HS-27A (cell line): ENCODE measurements at places on chromosomes 13 and 19.

DNA sequence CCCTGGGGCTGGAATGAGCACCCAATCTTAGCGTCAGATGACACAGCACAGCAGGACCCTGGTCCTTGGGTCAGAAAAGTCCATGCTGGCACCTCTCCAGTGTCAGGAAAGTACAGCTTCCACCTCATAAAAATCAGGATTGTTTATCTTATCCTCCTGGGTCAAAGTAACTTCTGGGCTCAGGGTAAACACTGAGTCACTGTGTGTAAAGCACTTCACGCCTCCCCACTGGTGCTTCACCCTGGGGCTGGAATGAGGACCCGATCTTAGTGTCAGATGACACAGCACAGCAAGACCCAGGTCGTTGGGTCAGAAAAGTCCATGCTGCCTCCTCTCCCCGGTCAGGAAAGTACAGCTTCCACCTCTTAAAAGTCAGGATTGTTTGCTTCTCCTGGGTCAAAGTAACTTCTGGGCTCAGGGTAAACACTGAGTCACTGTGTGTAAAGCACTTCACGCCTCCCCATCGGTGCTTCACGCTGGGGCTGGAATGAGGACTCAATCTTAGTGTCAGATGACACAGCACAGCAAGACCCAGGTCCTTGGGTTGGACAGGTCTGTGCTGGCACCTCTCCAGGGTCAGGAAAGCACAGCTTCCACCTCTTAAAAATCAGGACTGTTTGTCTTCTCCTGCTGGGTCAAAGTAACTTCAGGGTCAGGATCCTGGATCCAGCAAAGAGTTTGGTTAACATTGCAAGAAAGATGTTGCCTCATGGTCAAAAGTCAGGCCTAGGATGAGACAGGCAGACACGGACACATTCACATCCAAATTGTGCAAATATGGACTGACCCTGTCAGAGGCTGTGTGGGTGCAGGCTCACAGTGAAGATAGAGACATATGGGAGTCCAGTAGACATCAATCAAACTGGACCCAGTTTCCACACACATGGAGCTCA lies 39.2 kb upstream of the CYP2A7 start:
- DNase-seq = no peak

GRCh38 chr13:30551189-30551588 lies 66.5 kb upstream of the USPL1 start:
- DNase-seq = no peak

GRCh38 chr13:100280681-100281080 lies 191.8 kb downstream of the PCCA start:
- DNase-seq = no peak

- DNase-seq = no peak
These were observed 168.0 kb downstream of the TNFSF13B start for GRCh38 chr13:108437496-108437895.

DNA sequence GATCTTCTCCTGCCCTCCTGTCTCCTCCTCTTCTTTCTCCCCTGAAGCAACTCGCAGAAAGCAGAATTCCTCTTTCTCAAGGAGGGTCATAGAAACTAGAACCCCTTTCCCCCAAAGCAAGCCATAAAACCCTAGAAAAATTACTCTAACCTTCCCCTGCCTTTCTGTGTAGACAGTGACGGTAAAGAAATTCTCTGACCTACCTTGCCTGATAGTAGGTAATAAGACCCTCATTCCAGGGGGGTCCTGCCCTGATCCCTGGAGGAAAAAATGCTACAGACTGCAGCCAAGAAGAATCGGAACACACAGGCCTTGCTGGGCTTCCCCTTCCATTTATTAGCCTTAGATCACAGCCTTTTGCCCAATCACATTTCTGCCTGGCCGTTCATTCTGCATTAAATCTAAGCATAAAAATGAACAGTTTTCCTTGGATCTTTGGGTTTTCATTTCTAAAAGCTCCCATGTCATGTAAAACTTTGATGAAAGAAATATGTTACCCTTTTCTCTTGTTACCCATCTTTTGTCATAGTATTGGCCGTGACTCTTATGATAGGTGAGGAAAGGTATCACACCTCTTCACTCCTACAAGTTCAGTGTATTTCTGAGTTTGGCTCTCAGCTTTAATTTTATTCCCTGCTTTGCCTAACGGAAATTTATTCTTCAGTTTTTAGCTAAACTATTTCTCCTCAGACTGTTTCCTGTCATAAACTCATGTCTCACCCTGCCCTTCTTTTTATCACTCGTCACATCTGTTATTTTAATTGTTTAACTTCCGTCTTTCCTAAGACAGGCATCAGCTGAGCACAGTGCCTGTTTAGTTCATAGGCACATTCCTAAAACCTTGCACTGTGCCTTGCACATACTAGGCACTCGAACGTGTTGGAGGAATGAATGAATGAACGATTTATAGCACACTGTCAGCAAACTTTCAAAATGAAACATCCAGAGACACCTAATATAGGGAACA lies 20.4 kb upstream of the CPB2 start:
- no peak for DNase-seq

GRCh38 chr19:55544014-55544413 lies 1.3 kb downstream of the SBK3 start:
- DNase-seq = no peak

DNA sequence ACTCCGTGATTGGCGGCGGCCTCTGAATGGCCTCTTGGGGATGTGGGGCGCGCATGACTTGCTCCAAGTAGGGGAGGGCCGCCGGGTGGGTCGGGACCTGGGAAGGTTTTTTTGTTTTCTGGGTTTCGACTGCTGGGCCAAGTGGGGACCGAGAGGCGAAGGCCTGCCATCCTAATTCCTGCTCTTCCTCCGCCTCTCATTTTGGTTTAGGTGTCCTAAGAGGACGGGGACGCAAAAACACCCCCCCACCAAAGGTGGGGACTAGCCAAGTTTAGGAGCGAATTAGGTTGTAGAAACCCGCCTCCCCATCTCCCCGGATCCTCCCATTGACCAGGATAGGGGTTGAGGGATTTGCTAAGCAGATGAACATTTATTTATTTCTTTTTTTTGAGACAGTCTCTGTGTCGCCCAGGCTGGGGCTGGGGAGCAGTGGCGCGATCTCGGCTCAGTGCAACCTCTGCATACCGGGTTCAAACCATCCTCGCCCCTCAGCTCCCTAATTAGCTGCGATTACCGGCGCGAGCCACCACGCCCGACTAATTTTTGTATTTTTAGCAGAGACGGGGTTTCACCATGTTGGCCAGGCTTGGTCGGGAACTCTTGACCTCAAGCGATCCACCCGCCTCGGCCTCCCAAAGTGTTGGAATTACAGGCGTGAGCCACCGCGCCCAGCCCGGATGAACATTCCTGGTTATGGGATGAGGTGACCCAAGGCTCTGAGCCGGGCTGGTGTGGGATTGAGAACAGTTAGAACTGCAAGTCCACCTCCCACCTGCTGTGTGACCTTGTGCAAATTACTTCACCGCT lies 838 bp downstream of the PPP2R1A start:
- DNase-seq = no peak

DNA sequence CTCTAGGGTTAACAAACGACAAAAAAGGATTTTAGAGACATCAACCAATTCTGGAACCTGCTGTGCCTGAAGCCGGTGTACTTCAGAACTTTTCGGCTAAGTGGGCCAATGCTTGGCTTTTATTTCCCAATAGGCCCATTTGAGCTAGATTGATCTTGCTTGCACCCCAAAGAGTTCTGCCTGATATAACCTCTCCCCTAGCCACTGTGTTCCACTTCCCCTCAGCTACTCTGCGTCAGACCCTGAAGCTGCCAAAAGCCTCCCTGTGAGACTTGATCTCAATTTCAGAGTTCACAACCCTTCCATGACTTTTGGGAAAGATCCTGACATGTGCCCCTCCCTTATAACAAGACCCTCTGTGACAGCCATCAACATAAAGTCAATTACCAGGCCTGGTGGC lies 5.6 kb upstream of the SIGLEC14 start:
- no peak for DNase-seq

DNA sequence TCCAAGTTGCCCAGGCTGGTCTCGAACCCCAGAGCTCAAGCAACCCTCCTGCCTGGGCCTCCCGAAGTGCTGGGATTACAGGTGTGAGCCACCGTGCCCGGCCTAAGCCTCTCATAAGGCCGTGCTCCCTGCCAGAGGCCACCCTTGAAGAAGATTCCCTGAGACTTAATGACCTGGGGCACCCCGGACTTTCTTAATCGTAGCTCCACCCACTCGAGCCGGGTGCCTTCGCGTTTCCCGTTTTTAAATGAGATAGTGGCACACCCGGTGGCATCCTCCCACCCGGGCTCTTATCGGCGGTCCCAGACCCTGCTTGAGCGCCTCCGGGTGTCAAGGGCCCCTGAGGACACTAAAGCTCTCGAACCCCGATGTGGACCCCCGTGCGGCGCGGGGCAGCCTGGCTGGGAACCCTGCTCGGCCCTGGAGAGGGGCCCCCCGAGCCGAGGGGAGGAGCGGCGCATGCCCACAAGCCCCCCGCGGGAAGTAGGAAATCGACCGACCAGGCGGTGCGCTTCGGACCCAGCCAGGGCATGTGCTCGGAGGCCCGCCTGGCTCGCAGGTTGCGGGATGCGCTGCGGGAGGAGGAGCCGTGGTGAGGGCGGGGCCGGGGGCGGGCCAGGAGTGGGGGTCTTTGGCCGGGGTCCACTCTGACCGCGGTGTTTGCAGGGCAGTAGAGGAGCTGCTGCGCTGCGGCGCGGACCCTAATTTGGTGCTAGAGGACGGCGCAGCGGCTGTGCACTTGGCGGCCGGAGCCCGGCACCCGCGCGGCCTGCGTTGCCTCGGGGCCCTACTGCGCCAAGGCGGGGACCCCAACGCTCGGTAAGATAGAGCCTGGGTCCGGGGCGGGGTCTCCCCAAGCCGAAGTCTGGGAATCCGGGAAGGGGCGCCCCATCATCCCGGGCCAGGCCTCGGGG lies at the start of gene ANKLE1:
Gene ANKLE1, plus strand, starts transcription at position 511 of the 914 bp plus-strand sequence. Its CDS starts 20 bp downstream, at position 531.
- no peak for DNase-seq

DNA sequence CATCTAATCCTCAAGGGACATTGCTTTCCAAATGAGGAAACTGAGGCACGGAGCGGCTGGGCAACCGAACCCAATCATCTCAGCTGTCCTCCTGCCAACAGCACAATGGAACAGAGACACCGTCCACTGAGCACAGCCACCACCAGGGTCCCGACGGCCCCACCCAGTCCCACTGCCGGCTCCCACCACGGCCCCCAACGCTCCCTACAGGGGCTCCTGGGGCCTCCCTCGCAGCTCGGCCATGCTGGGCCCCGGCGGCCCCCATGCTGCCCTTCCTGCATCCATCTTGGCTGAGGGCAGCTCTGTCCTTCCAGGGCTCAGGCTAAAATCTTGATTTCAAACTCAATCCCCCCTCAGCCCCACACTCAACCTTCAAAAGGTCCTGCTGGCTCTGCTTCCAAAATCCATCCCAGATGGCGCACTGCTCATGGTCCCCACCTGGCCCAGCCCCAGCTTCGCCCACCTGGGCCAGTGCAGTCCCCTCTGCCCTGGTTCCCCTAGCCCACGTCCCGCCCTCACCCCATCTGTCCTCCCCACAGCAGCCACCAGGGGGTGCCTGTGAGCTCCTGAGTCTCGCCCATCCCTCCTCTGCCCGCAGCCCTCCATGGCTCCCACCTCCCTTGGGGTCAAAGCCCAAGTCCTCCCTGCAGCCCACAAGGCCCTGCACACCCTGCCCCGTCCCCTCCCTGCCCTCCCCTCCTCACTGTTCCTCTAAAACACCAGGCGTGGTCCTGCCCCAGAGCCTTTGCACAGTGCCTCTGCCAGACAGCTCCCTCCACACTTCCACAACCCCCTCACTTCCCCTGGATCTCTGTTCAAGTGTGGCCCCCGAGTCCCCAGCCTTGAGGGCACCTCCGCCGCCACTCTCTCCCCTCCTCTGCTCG lies 7.9 kb downstream of the PIP5K1C start:
- no peak for DNase-seq

- no peak for DNase-seq
These were observed 534 bp upstream of the HPN start for GRCh38 chr19:35040826-35041547.
